Activated naive CD4-positive, alpha-beta T cell (primary cell): ENCODE measurements at places on chromosomes 2 and 18.

DNA sequence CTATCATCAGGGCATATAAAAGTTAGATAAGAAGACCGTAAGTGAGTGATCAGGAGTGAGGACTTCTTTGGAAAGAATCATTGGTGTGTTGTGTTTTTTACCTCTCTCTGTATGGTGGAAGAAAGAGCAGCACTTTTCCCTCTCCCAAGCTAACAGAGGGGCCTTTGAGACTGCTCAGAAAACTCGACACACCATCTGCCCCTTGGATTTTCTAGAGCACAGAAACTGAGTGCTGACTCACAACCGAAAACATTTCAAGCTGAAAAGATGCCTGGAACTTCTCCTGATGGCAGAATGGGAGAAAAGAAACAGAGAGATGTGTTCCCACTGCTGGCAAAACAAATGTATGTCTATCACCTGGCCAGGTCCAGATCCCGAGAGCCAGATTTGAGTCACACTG is 156.6 kb downstream of the DNAH7 start:
- no peak for DNase-seq

GRCh38 chr2:15334644-15335326 is 226.3 kb downstream of the NBAS start:
- no peak for DNase-seq

- DNase-seq: peak; percentile 23
Measured at GRCh38 chr18:45212181-45213039, 402.9 kb upstream of the SLC14A2 start.

DNA sequence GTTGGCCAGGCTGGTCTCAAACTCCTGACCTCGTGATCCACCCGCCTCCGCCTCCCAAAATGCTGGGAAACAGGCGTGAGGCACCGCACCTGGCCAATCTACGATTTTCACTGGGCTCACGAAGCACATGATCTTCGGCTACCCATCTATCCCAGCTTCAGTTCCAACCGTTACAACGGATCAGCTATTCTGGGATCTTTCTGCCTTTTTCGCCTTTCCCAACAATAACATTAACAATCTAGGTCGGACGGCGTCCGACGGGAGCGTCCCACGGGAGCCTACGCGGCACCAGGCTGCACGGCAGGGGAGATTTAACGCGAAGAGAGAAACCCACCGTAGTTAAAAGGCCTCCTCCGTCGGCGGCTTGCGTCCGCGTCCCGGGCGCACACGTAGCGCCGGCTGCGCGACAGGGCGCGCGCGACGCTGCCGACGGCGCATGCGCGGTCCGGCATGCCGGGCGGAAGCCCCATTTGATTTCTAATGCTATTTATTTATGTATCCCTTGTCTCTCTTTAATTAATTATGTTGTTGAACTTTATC is at the start of gene MSL3B:
Gene MSL3B, minus strand, starts transcription at position 394 of the 540 bp plus-strand sequence.
- DNase-seq: peak; percentile 17

DNA sequence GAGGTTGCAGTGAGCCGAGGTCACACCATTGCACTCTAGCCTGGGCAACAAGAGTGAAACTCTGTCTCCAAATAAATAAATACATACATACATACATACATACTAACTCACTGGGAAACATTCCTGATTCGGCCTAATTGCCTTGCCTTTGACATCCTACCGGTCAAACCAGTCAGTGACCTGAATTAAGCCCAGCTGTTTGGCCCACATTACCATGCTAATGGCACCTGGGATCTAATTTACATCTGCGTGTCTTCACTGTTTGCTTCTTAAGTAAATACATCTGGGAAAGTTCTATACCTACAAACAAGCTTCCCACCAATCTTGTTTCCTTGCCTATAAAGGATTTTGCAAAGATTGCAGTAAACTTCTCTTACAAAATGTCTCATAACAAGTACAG is 230.2 kb upstream of the ZC3H15 start:
- DNase-seq: no peak

DNA sequence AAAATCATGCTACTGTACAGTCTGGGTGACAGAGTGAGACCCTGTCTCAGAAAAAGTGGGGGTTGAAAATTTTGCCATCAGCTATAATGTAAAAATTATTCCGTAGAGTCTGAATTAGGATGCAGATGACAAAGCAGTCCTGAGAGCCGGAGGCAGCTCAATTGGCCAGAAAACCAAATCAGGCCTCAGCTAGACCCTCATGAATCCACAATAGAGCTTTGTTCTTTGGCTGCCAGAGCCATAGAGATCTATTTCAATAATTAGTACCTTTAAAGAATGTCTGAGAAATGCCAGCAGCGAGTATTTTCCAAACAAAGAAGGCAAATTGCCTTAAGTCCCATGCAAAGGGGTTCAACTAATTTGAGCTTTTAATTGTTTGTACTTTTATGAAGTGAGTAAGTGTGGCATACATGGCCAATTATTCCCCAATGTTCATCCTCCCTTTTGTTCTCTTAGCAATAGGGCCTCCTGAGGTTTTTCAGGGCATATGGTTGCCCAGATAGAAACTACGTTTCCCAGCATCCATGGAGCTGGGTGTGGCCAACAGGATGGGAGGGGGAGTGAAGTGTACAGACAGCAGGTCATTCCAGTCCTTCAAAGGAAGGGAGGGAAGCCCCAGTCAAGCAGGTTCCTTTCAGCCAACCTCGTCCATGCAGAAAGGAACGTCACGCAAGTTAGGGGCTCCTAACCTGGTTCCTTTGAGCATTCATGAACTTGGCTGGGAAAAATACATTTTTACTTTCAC is 211.3 kb upstream of the APCDD1 start:
- no peak for DNase-seq

DNA sequence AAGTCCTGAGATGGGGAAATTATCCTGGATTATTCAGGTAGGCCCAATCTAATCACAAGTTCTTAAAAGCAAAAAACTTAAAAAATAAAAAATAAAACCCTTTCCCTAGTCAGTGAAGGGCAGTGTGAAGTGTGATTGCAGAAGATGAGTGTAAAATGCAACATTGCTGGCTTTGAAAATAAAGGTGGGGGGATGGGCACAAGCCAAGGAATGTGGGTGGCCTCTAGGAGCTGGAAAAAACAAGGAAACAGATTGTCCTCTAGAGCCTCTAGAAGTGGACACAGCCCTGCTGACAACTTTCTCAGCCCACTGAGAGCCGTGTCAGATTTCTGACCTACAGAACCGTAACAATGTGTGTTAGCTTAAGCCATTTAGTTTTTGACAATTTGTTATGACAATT is 184.3 kb upstream of the HNRNPA3 start:
- DNase-seq: no peak
